Thymus (tissue), 14 donors: ENCODE measurements at places on chromosomes 12 and 14.

DNA sequence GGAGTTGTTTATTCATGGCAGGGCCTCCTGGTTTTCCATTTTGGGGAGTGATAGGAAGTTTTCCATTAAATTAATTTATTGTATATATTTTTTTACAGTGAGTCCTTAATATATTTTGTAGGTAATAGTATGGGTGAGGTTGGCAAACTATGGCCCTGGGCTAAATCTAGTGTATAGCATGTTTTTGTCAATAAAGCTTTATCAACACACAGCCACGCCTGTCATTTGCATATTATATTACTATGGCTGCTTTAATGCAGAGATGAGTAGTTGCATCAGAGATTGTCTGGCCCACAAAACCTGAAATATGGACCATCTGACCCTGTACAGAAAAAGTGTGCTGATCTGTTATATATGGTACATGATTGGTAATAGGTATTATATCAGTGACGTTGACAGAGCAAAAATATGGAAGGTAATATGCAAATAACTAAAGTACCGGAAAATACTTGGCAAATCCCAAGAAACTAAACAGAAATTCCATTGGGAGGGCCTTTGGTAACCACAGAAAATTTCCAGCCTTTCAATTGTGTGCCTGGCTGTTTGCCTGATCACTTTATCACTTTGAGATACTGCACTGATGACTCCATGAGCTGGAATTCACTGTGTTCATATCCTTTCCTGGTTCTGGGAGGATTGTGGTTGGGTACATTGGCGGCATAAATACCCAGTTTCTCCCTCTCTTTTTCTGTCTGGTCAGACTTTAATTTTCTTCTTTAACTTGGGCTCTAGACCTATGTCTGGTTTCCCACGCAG is 61.7 kb upstream of the RFLNA start:
- no peak for DNase-seq

DNA sequence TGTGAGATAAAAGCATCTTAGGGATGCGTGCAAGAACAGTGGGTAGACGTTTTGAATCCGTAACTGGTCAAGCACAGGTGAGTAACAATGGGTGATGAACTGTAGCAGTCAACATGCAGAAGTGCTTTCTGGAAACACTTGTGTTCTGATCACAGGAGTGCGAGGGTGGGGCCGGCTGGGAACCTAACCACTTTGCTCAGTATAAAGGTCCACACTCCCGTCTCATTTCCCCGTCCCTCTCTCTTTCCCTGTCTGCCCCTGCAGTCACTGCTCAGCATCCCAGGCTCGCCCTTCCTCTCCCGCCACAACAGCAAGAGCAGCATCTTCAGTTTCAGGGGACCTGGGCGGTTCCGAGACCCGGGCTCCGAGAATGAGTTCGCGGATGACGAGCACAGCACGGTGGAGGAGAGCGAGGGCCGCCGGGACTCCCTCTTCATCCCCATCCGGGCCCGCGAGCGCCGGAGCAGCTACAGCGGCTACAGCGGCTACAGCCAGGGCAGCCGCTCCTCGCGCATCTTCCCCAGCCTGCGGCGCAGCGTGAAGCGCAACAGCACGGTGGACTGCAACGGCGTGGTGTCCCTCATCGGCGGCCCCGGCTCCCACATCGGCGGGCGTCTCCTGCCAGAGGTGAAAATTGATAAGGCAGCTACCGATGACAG is 127.1 kb downstream of the FIGNL2 start:
- peak; percentile 11 for DNase-seq

DNA sequence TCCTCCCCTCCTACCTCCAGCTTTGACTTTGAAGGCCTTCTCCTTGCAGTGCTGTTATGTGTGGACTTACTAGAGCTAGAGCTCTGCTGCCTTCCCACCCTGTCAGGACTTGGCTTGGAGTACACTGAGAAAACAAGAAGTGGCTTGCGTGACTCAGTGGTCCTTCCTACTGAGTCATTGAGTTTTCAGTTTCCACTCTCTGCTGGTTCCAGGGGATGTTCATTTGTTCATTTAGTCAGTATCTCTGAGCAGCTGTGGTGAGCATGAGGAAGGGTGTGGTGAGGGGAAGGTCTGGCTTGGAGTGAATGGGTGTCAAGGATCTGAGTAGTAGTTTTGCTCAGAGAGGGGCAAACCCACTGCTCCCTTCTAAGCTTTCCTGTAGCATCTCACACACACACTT is 17.2 kb upstream of the ELK3 start:
- no peak for DNase-seq

GRCh38 chr14:51821822-51822221 is 38.6 kb upstream of the GNG2 start:
- DNase-seq: no peak

DNA sequence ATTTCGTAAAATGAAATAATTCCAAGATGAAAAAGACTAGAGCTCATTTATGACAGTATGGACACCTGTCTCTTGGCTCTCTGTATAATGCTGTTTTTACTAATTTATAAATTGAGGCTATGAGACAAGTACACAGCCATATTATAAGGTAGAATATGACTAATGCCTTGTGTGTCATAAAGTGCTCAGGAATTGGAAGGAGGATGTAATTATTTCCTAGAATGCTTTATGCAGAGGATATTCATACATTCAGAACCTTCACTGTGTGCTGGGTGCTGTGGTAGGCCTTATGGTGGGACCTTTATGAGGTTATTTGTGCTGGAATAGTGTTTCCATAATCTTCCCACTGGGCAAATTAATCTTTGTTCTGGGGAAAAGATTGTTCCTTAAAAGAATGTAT is 13.3 kb downstream of the PCNX1 start:
- no peak for DNase-seq

- no peak for DNase-seq
Measured at GRCh38 chr14:52346778-52347177, 32.7 kb downstream of the PTGER2 start.

- no peak for DNase-seq
Measured at GRCh38 chr12:16348435-16349130, 1.1 kb downstream of the MGST1 start.

DNA sequence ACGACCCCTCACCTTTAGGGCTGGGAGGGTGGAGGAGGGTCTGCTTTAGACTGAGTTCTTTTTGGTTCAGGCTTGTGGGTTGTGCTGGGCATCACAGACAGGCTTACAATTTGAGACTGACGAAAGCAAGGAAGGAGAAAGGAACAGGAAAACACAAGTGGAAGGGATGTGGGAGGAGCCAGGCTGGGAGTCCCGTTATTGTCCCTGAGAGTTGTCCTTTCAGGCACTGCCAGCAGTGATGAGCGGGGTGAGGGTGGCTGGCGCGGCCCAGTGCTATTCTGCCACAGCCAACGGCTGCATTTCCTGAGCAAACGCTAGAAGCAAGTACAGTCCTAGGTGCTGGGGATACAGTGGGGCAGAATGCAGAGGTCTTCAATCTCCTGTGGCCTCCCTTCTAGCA is 29.2 kb upstream of the TSPAN9 start:
- no peak for DNase-seq

DNA sequence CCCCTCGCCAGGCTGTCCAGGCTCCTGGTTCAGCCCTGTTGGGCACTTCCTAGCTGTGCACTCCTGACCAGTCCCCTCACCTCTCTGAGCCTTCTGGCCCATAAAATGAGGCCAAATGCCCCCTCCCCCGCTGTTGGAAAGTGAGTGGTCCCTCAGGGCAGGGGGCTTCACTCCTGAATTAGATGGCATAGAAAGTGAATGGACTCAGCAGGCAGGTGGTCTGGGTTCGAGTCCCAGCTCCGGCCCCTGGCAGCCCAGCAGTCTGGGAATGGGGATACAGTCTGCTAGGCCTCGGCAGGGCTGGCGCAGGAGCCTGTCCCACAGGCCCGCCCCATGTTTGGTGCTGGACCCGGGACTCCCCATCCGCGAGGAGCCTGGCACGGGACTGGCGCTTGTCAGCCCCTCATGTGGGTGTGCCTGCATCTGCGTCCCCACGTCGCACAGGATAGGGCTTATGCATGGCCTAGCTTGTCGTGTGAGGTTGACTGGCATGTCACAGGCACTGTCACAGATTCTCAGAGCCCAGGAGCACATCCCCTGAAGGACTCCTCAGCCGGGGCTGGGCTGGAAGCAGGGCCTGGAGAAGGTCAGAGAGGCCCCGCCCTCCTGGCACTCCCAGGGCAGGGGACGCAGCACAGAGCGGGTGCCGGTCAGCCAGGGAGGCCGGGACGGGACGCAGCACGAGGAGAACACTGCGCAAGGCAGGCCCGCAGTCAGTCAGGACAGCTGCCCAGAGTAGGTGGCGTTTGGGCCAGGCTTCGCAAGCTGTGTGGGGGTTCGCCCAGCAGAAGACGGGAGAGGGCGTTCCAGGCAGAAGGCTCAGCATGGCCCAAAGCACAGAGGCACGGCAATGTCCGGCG is 40.5 kb downstream of the DIO3 start:
- no peak for DNase-seq

DNA sequence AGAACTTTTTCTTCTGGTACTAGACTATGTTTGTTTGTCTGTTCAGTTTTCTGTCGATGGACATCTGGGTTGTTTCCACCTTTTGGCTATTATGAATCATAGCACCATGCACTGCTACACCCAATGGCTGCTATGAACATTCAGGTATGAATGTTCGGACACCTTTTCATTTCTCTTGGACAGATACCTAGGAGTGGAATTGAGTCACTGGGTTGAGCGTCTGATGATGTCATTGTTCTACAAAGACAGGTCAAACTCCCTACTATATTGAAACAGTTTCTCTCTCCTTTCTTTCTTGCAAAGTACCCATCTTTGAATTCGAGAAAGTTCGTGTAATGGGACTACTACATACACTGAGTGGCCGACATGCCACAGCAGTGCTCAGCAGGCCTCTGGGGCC is 44.7 kb downstream of the KCTD10 start:
- DNase-seq: no peak

GRCh38 chr12:16670456-16671050 is 64.6 kb upstream of the LMO3 start:
- DNase-seq: no peak

GRCh38 chr12:30696103-30696408 is 387 bp upstream of the IPO8 start:
- no peak for DNase-seq

GRCh38 chr12:33944703-33945437 is 77.4 kb upstream of the ALG10 start:
- DNase-seq: no peak

DNA sequence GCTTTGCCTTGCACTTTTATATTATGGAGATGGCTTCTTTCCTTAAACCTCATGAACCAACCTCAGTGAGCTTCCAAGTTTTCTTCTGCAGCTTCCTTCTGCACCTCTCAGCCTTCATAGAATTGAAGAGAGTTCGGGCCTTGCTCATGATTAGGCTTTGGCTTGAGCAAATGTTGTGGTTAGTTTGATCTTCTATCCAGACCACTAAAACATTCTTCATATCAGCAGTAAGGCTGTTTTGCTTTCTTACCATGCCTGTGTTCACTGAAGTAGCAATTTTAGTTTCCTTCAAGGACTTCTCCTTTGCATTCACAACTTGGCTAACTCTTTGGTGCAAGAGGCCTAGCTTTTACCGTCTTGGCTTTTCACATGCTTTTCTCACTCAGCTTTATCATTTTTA is 125.4 kb downstream of the SNAPC1 start:
- DNase-seq: no peak

DNA sequence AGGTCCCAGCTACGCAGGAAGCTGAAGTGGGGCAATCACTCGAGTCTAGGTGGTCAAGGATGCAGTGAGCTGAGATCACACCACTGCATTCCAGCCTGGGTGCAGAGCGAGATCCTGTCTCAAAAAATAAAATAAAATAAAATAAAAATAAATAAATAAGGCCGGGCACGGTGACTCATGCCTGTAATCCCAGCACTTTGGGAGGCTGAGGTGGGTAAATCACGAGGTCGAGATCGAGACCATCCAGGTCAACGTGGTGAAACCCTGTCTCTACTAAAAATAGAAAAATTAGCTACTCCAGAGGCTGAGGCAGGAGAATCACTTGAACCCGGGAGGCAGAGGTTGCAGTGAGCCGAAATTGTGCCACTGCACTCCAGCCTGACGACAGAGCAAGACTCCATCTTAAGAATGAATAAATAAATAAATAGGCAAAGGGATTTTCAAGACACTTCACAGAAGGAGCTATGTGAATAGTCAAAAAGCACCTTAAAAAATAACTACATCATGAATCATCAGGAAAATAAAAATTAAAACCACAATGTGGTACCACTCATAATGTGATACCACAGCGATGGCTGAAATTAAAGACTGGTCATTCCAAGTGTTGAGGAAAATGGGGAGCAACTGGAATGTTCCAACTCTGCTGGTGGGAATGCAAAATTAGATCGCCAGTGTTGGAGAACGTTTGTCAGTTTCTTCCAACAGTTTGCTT is 92.9 kb upstream of the TBX3 start:
- DNase-seq: no peak

- no peak for DNase-seq
Measured at GRCh38 chr12:89589753-89590152, 63.9 kb upstream of the POC1B start.
